ENCODE measurements at places on chromosomes 1 and 21.

DNA sequence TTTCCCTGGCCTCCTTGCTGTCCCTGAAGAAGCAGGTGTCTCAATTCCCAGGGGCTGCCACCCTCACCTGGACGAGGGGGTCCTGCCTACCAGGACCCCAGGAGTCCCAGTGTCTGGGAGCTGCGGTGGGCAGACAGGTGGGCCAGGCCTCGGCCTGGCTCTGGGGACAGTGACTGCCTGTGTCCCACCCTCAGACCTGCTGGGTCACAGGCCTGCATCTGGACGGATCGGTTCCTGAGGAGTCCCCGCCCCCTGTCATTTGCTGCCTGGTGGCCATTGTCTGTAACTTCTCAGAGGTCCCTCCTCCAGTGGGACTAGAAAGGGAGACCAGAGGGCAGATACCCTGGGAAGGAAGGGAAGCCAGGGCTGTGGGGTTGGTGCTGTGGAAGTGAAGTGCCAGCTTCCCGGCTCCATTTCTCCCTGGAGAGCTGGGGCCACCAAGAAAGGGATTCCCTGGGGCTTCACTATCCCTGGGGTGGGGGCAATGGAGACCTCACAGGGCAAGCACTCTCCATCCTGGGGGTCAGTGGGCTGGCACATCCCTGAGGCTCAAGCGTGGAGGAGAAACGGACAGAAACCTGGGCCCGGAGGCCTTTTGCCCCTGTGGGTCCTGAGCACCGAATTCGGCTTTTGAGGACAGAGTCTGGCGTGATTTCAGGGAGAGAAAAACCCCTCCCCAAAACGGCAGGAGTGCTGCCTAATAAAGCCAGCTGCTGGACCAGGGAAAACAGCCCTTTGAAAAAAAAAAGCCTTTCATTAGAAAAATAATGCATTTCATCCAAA, 157.3 kb downstream of the PEX14 start:
- no peak for DNase-seq

DNA sequence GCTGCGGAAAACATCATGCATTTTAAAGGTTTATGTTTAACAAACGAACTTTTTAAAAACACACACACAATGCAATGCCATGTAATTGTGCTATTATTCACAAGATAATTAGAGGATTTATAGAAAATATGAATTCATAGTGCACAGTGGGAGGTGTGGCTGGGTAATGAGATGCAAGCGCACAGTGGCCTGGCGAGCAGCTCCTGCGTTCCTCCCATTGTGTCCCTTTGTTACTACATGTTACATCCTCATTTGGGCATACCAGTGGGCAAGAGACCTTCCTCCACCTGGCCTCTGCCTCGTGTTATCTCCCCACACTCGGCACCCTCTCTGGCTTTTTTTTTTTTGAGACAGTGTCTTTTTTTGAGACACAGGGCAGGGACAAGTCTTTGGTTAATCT, 30.0 kb upstream of the TENT5B start:
- DNase-seq: no peak

GRCh38 chr1:230598745-230599144, 43.5 kb upstream of the COG2 start:
- DNase-seq: no peak

DNA sequence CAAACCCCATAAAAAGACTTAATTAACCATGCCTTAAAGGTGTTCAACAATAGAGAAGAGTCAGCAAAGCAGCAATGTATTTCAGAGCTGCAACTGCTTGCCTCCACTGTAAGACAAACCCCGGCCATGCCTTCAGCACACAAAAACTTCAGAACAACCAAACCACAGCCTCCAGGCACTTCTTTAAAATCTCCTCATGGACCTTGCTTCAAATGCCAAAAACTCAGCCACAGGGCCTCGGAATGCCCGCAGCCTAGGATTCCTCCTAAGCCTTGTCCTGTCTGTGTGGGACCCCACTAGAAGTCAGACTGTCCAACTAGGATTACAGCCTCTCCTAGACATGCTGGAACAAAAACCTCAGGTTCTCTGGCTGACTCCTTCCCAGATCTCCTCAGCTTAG, 208.1 kb upstream of the DUSP10 start:
- no peak for DNase-seq

DNA sequence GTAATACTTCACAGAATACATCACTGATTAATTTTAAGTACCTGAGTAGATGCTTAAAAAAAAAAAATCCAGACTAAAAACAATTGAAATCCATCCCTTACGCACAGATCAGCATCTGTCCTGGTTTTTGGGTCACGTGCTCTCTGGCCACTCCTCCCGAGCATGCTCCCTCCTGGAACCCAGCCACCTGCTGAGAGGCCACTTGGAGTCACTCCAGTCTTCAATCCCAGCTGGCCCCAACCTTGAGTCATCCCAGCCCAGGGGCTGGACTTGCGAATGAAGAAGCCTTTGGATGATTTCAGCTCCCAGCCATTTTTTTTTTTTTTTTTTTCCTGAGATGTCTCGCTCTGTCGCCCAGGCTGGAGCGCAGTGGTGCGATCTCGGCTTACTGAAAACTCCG, 8.9 kb downstream of the MAP1LC3C start:
- DNase-seq: no peak

- DNase-seq: no peak
Measured at GRCh38 chr21:31201548-31201947, 142.5 kb downstream of the TIAM1 start.

- DNase-seq: no peak
Measured at GRCh38 chr1:109687641-109688499, at the start of gene GSTM1. Gene GSTM1 (plus strand): TSS chr1:109687817. CDS start chr1:109687874, 57 bp downstream.

DNA sequence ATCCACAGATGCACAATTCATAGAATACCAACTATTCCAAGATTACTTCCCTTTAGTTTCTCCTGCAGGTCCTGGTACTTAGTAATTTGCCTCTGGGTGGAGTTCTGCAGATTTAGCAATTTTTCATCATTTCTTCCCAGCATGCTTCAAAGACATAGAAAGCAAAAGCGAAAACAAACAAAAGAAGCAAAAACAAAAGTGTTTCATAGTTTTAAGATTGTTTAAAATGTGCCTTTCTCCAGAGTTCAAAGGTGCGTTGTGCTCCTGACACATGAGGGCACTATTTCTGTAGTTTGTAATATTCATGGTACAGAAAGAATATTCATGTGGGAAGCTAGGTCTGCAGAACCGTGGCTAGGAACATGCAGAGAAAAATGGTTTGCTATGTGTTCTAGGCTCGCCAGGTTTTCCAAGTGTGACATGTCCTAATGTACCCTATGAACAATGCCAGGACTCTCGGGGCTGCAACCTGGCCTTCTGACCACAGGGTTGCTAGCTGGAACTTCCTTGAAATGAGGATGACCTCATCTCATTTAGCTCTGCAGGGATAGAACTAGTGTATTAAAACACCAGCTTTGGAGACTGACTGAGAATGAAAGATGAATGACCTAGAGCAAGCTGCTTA, 30.0 kb upstream of the RCSD1 start:
- DNase-seq: no peak

DNA sequence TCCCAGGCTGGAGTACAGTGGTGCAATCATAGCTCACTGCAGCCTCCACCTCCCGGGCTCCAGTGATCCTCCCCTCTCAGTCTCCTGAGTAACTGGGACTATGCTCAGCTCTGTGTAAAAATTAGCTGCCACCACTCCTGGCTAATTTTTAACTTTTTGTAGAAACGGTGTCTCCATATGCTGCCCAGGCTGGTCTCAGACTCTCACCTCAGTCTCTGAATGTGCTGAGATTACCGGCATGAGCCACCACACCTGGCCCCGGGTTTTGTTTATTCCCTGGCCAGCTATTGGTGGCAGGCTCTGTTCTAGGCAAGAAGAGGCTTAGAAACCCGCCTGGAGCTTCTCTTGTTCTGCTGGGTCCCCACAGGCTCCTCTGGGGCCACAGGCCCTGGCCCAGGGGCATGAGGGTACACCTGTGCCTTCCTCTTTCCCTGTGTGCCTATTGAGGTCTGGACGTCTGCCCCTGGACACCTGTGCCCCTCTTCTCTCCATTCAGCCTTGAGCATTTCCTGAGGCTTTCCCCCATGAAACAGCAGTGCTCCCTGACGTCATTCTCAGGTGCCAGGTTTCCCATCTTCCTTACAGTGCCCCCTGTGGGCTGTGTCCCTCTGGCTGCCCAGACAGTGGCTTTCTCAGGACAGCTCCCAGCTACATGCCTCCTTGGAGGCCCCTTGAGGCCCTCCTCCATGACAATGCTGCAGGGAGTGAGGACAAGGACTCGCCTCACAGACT, 57.5 kb downstream of the PCP4 start:
- no peak for DNase-seq

- no peak for DNase-seq
Measured at GRCh38 chr1:46131712-46132528, 509 bp downstream of the PIK3R3 start.

DNA sequence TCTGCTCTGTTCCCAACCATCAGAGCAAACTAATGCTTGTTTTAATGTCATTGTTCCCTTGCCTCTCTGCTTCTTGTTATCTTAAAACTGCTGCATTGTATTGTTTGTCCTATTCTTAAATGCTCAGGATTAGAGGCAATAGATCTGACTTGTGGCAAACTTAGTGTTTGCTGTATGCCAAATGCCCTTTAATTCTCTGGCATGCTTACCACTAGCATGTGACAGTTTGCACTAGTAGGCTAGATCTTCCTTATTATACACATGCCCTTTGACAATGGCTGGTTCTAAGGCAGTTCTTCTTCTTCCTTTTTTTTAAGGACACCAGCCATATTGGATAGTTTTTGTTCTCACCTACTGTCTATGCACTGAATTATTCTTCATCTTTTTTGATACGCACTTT, 30.1 kb downstream of the PALMD start:
- no peak for DNase-seq

DNA sequence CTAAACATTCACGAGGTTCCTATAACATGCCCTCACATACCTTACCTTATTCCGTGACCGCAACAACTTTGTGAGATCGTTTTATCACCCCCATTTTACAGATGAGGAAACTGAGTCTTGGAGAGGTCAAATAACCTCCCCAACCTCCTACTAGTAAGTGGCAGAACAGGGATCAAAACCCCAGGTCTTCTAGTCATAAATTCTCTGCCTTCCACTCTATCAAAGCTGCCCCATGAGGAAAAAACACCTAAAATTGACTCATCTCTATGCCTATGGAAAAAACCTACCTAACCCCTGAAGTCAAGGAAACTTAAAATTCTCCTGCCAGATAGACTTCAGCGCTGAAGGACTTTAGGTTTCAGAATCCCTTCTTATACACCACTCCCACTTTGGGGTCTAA, 69.5 kb upstream of the ERRFI1 start:
- DNase-seq: no peak

GRCh38 chr1:43872280-43872679, 61.3 kb upstream of the ARTN start:
- DNase-seq: no peak

DNA sequence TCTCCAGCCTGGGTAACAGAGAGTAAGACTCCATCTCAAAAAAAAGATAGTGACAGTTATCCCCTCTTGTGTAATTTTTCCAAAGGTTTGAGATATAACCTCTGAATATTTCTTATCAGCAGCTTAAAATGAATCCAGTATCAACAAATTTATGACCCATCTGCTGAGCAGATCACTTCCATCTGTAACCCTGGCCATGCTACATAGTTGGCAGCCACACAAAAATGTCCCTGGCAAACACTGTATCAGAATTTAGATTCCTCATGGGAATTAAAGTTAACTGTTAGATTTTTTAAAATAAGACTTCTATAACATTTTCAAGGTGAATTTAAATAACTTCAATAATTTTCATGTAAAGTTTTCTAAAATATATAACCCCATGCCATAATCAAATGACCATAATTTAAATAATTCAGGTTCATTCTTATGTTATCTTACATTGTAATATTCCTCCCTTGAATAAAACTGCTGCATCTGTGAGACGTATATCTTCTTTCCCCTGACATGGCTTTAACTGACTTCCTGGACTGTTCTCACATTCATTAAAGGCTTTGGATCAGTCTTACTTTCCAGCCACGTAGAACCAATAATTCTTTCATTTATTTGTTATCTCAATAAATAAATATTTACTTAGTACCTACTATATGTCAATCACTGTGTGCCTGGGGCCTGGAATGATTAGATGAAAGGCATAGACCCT, 5.3 kb upstream of the PRPF38B start:
- DNase-seq: no peak

DNA sequence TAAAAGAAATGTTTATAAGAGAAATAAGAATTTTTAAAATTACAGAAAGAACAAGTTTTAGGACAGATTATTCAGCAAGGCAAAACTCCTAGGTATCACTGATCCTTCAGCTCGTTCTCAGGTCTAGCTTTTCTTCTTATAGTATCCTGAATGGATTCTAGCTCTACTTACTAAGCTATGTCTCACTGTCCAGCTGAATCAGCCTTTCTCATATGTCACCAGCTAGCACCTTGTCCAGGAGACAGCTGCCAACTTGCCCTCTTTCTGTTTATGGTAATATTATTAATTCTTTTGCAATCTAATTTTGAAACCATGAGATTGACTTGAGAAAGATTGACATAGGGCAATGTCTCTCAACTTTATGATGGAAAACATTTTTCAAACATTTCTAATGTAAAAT, 159.9 kb downstream of the LYPLAL1 start:
- DNase-seq: no peak

DNA sequence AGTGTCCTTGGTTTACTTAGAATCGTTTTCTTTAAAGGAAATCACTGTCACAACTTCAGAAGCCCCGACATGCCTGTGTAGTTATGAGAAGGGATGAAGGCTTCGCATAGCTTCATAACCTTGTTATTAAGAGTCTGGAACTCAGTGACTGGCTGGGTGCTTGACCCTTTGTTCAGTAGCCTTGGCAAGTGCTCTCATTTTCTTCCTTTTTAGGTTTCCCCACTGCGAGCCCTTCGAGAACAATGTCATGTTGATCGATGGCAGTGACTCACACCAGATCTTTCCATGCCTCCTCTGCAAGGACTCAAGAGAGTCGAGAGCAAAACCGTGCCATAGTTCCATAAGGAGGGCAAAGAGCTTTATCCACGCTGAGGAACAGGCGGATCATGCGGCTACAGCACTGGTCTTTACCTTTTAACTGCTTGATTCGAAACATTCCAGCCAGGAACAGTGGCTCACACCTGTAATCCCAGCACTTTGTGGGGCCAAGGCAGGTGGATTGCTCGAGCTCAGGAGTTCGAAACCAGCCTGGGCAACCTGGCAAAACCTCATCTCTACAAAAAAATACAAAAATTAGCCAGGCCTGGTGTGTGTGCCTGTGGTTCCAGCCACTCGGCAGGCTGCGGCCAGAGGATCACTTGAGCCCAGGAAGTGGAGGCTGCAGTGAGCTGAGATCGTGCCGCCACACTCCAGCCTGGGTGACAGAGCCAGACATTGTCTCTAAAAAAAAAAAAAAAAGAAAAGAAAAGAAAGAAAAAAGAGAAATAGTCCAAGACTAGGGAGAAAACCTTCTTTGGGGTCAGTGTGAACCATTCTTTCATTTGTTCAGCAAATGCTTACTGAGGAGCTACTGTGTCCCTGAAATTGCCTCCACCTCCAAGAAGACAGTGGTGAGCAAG, 95.4 kb upstream of the ERRFI1 start:
- DNase-seq: no peak
